ENCODE measurements at places on chromosomes 4 and X. TPM values are rescaled to one million over a fixed set of nuclear protein-coding genes. Genes with fewer than 3 reads are reported as not detected.

UCP1 gene
- not detected for total RNA-seq

TASL gene
- 0.73 TPM for total RNA-seq

RASSF6 gene
- total RNA-seq = 0.09 TPM

TRAM1L1 gene
- total RNA-seq = 17.2 TPM

SAP30 gene
- total RNA-seq = 26.0 TPM
